ENCODE measurements at places on chromosomes 2 and 18.

GRCh38 chr2:30915486-30915885 is 108.2 kb upstream of the CAPN13 start:
- no peak for DNase-seq

GRCh38 chr2:158969715-158970240 is 1.3 kb downstream of the TANC1 start:
- no peak for DNase-seq

DNA sequence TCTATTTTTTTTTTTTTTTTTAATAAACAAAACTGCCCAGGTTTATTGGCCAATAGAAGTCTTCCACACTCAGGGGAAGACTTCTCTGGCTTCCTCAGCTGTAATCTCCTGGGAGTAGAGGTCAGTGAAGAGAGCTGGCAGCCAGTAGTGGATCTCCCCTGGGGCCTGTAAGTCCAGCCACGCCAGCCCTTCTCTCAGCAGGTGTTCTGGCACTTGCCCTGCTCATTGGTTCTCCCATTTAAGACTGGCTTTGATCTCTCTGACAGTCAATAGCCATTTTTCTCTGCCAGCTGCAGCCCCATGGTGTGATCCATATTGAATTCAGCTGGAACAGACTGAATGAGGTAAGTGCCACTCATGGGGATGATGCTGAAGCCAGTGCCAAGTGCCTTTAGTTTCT is 170.6 kb upstream of the SPHKAP start:
- no peak for DNase-seq

DNA sequence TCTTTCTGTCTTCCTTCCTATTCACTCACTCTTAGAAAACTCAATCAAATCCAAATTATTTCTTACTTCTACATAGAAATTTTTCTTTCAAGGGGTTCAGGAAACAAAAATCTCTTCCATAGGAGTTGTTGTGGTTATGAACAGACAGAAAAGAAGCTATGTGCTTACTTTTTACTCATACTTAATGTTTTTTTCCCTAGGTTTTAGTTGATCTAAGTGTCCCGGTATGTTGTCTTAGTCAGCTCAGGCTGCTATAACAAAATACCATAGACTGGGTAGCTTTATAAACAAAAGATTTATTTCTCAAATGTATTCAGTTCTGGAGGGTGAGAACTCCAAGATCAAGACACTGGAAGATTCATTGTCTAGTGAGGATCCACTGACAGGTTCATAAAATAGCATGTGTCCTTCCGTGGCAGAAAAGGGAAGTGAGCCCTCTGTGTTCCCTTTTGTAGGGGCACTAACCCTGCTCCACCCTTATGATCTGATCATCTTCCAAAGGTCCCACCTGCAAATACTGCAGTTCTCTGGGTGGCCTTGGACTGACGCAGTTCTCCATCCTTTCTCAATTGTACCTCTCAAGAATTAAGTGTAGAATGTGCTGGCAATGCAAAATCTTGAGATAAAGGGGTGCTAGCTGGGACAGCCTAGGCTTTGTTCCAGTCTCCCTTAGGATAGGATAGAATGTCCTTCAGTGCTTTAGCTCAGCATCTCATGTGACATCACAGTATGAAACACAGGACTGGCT is 14.4 kb upstream of the VRK2 start:
- peak; percentile 24 for DNase-seq

DNA sequence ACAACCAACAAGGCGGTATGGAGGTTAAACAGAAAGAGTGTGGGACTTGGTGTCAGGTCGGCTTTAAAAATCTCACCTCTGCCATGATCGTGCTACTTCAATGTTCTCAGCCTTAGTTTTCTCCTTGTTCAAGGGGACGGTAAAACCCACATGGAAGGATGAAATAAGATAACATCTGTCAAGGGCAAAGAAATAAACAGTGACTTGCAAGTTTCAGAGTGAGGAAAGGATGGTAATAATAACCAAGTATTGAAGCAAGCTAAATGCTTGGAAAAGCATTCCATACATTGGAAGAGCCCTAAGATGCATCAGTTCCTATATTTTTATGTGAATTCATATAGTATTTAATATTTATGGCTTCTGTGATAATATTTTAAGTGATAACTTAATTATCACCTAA is 29.8 kb upstream of the LMAN1 start:
- DNase-seq: no peak

GRCh38 chr2:216594081-216594480 is 39.1 kb upstream of the IGFBP2 start:
- peak; percentile 43 for DNase-seq

- DNase-seq: no peak
Observed at GRCh38 chr2:137435162-137435561, 529.1 kb upstream of the HNMT start.

DNA sequence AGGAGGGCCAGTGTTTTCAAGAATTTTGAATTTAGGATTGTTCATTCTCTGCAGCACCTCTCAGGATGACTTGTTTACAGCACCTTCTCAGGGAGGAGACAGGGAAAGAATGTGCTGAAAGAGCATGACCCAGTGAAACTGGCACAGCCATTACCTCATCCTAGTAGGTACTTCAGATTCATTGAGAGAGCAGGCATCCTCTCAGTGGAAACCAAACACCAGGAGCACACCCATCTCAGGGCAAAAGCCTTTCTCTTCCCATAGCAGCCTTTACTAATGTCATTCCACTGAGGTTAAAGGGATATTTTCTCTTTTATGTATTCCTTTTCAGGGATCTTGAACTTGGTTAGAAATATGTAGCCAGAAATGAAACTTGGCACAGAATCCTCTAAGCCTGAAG is 2.6 kb downstream of the MAP2 start:
- no peak for DNase-seq

DNA sequence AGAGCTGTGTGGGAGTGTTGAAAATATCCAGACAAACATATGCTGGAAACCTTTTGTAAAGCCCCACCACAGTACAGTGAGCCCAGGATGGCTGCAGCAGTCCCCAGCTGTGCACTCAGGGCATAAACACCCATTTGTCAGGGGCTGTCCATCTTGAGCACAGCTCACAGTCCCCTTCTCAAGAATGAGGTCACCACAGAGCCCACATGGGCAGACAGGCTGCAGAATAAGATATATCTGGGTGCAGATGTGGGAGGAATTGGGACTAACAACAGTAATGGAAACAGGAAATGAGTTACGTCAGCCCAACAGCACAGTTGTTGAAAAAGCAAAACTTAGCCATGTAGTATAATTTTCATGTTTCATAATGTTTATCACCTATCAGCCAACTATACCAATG is 219.6 kb downstream of the ETAA1 start:
- peak; percentile 92 for DNase-seq

GRCh38 chr2:37890893-37891495 is 34.1 kb upstream of the RMDN2 start:
- DNase-seq: peak; percentile 58

- DNase-seq: peak; percentile 24
Observed at GRCh38 chr2:203461746-203462145, 73.4 kb downstream of the RAPH1 start.

GRCh38 chr2:98034745-98035144 is 39.0 kb upstream of the TMEM131 start:
- no peak for DNase-seq

DNA sequence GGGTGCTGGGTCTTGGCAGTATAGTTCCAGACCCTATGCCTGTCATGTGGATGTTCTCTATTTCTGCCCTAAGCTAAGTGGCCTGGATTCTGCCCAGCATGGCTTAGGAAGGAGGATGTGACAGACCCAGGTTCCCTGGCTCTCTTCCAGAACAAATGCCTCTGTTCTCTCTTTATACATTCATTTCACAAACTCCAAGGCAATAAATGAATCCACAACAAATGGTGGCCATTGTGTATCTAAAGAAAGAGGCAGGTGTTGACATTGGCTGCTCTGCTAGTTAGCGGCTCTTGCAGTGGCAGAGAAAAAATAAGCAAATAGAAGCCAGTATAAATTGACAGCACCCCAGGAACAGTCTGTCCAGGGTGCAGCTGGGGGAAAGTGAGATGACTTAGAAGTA is 298.6 kb downstream of the SUCLG1 start:
- DNase-seq: no peak

DNA sequence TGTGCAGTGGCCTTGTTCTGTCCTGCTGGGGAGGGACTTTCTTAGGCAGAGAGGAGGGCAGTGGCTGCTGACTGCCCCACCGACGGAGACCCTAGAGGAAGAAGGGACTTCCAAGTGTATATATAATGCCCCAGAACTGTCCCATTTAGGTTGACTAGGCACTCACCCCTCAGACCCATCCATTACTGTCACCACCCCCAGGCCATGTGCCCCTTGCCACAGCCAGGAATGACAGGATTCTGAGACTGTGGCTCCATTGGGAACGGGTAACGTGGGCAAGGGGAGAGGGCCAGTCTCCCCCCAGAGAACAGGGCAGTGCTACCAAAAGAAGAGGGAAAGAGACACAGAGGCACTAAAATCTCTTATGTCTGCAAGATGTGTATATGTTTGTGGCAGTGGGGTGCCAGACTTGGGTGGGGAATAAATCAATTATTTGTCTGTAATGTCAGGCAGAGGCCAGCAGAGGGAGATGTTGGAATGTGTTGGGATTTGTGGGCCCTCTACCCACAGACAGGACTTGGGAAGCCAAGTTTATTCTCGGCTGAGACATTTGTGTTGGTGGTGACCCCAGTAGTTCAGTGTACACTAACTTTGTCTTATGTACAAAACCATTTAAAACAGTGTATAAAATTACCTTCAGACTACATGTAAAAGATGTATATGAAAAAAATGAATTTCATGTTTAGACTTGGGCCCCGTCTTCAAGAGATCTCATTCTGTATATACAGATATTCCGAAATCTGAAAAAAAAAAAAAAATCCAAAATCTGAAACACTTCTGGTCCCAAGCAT is 24.0 kb upstream of the TMEM37 start:
- DNase-seq: peak; percentile 55

DNA sequence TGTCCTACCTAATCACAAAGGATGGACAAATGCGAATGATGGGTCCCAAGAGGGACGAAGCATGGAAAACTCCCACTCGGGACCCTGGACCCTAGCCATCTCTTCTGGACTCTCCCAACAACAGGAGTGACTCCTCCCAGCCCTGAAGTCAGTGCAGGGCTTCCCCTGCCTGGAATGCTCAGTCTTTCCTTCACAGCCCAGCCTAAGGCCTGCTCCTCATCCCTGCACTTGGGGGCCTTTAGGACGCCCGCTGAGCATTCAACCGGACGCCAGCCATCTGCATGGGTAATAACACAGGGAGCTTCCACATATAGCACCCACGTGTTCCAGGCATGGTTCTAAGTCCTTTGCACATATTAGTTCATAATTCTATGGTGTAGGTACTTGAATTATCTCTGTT is 237.5 kb downstream of the KLHL29 start:
- DNase-seq: no peak

- no peak for DNase-seq
Observed at GRCh38 chr18:3422905-3423304, 27.1 kb upstream of the TGIF1 start.

GRCh38 chr2:74917702-74918619 is 40.5 kb upstream of the POLE4 start:
- peak; percentile 85 for DNase-seq

- DNase-seq: no peak
Observed at GRCh38 chr2:204143216-204144014, 206.9 kb downstream of the ICOS start.

DNA sequence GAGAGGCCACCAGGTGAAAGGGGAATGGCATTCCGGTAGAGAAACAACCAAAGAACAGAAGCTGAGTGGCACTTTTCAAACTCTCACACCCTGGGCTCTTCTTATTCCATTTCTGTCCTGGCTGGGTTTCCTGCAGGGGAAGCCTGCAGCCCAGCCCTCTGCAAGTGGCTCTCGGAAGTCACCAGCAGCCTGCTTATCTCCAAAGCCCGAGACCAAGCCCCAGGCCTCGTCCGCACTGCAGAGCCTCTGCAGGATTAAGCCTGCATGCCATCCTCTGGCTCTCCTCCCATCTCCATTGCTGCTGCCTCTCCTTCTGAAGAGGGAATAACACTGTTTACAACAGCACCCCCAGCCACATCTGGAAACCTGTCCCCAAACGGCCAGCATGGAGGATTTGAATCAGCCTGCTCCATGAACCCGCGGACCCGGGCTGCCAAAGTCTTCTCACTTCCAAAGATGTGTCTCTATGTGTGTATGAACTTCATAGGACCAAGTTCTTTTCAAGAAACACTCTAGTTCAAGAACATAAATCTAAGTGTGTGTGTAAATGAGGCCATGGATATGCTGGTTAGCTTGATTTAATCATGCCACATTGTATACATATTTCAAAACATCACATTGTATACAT is 54.2 kb downstream of the DIPK1C start:
- no peak for DNase-seq

DNA sequence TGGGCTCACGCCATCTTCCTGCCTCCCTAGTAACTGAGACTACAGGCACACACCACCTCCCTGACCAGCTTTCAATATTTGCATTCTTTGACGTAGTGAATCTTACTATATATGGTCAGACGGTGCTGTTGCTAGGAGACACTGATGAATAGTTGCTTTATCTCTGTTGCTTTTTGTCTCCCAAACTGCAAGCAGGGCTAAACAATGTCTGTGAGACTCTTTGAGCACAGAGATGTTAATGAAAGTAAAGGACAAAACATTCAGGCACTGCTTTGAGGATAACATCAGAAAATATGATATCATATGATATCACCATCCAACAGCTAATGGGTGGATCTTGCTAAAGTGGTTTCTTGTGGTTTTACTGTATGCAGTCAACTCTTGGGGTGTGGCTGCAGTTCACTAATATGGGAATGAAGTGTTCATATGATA is 43.0 kb downstream of the EMILIN2 start:
- peak; percentile 27 for DNase-seq

- peak; percentile 73 for DNase-seq
Observed at GRCh38 chr2:205699515-205700289, 17.4 kb downstream of the NRP2 start.

DNA sequence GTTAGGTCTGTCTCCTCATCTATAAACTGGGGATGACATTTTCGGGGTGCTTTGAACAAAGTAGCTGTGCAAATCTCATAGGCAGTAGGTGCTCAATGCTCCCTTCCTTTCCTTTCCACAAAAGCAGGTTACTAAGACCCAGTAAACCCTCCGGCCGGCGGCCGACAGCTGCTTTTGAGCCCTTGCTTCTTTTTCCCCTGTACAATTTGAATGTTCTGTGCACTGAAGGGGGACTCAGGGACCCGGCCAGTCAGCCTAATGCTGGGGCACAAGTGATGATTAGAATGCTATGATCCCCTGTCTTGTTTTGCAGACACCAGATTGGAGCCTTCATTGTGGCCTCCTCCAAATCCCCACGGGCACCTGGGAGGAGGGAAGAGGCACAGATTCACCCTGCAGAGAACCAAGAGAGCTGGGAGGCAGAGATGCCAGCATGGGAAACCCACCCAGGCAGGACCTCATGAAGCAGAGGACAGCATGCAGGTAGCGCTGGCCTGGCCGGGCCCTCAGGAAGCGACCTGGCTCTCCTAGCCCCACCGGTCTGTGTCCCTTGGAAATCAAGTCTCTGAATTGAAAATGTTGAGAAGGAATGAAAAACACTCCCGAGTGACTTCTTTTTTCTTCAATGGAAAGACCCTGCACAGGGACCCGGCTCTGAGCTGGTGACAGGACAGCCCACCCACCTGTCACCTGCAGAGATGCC is 128.6 kb upstream of the HDAC4 start:
- DNase-seq: no peak

DNA sequence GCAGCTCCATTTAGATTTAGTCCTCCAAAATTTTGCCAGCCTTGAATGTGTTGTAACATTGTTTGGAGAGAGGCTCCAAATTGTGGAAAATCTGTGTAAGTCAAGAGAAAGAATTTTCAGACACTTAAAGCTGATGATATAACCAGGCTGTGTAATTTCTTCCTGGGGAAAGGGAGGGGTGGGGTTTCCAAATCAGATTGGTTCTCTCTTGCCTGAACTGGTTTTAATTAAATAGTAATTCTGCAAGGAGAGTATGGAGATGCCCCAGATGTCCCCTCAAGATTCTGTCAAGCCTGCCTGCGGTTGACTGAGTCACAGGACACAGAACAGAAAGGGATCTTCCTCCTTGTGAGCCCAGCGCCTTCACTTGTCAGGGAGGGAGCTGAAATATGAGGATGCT is 54.5 kb downstream of the C18orf63 start:
- DNase-seq: no peak
